ENCODE measurements at places on chromosomes 1 and 21.

DNA sequence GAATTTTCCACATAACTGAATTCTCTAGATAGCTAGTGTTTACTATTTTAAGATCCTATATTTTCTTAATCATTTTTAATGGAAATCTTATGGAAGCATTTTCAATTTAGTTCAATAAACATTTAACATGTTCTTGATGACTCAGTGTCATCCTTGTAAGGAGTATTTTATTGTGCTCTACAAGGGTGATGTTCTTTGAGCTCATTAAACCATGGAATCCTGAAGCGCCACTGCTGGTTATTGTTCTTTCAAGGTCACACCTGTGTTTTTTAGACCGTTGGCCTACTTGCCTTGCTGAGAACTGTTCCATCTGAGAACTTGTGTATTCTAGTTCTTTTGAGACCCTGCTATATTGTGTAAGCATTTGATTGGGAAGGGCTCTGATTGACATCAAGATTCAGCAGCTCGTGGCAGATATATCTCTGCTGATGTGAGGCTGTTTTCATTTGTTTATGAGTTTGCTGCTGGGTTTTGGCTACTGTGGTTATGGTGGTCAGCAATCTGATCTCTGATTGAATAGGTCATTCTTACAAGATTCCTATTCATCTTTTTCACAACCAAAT, 132.0 kb downstream of the GIPC2 start:
- DNase-seq = no peak

GRCh38 chr1:76074321-76075187, at the start of gene ST6GALNAC3:
Gene ST6GALNAC3, plus strand, starts transcription at chr1:76074746.
- peak; percentile 70 for DNase-seq

- DNase-seq = no peak
Observed at GRCh38 chr1:85314726-85315125, 38.3 kb upstream of the BCL10 start.

DNA sequence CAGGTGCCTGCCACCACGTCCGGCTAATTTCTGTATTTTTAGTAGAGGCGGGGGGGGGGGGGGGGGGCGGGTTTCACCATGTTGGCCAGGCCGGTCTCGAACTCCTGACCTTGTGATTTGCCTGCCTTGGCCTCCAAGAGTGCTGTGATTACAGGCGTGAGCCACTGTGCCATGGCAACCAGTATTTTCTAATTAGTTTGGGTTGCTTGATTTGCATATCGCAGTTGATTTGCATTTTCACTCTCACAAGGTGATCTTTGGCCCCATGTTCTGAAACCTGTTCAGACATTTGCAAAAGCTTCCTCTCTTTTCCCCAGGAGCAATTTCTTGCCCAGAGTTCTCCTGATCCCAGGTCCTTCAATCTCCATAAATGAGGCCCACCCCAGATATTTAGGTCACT, 1.7 kb downstream of the TOR3A start:
- no peak for DNase-seq

GRCh38 chr1:93603106-93603505, 78.5 kb downstream of the BCAR3 start:
- no peak for DNase-seq

GRCh38 chr1:32864375-32865019, 6.2 kb downstream of the FNDC5 start:
- DNase-seq = no peak

DNA sequence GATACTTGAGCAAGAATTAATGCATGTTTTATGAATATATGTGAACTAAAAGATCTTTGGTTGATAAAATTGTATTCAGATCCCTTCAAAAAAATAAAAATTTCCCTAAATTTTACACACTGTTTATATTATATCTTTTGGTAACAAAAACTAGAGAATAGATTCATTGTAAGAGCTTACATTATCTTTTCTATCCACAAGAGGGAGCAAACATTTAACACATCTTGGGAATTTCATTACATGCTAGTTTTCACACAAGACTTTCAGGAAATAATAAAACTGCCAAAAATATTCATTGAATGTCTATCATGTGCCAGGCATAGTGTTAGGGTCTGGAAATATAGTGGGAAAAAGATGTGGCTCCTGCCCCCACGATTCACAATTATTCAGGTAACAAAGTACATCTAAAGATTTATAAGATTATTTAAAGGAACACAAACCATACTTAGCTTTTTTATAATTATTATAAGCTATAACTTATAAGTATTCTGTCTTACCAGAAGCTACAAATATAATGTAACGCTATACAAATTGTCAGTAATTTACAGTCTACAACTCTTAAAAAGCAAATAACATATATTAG, 30.6 kb downstream of the FAF1 start:
- DNase-seq = no peak

- DNase-seq = no peak
Observed at GRCh38 chr21:38770660-38771059, 35.1 kb upstream of the ETS2 start.

DNA sequence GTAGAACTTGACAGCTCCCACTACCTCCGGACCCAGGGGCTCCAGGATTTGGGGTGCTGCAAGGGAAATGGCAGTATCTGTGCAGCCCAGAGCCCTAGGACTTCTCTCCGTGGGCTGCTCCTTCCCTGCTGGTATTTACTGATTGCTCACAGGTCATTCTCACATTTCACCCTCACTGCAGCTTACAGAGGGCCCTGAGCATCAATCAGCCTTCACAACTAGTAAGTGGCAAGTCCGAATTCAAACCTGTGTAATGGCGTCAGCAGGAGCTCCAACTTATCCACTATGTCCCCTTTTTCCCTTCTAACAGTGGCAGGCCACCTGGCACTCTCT, 32.4 kb downstream of the PIK3C2B start:
- no peak for DNase-seq

- no peak for DNase-seq
Observed at GRCh38 chr1:59768792-59769735, 45.7 kb upstream of the HOOK1 start.

DNA sequence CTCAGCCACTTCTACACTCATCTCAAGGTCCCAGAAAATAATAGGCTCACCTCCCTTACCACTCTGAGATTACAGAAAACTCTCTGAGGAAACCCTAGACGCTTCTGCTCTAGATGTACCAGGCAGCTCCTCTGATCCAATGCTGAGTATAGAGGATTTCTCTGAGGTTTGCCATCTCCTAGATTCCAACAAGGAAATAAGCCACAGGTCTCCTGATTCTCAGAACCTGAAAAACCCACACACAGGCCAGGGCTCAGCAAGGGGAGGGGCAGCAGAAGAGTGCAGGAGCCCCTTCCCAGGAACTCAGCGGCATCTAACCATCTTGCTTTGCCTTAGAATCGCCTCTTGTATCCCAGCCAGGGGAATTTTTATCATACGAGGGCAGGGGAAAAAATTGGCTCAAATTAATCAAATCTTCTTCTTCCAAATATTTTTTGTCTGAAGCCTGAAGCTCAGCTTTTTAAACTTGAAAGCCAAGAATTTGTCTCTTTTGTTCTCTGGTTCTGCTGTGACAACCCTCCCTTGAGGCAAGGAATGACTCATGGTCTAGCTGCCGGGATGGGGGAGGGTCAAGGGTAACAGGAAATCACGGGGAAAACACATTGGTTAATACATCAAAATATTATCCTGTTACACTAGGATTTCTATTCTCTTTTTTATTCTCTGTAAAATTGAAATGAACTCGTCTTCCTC, 30.8 kb downstream of the GORAB start:
- DNase-seq = no peak

DNA sequence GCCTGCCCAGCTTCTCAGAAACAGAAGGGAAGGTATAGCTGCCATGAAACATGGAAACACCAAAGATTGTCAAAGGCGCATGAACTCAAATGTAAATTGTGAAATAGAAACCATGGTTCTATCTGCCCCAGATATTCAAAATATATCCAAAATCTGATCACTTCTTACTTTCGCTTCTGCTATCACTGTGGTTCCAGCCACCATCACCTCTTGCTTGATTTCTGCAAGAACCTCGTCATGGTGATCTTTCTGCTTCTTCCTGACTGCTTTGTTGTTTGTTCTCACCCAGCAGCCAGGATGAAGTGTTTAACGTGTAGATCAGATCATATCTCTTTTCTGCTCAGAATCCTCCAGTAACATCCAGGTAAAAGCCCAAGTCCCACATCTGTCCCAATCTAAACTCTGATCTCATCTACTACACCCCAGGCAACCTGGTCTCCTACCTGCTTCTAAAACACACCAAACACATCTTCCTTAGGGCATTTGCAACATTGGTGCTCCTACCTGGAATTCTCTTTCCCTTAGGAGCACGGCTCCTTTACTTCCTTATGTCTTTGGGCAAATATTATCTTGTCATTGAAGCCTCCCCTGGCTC, 10.5 kb upstream of the LMO4 start:
- no peak for DNase-seq

- DNase-seq = no peak
Observed at GRCh38 chr1:20110679-20111078, 8.7 kb downstream of the PLA2G2D start.

GRCh38 chr1:170893655-170894297, 41.6 kb upstream of the MROH9 start:
- no peak for DNase-seq

- DNase-seq = no peak
Observed at GRCh38 chr1:106534612-106535011, 521.9 kb upstream of the PRMT6 start.

DNA sequence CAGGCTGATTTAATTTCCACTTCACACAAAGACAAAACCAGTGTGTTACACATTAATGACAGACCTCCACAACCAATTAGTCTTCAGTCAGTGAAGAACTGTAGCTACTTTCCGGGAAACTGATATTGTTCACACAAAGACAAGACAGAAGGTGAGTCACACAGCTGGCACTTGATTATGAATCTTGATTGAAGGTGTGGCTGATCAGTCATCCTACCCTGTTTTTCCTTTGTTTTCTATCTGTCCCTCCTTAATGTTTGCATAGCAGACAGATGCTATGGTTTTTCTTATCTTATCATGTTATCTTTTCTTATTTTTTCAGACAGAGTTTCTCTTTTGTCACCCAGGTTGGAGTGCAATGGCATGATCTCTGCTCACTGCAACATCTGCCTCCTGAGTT, 185.1 kb upstream of the GREM2 start:
- no peak for DNase-seq

DNA sequence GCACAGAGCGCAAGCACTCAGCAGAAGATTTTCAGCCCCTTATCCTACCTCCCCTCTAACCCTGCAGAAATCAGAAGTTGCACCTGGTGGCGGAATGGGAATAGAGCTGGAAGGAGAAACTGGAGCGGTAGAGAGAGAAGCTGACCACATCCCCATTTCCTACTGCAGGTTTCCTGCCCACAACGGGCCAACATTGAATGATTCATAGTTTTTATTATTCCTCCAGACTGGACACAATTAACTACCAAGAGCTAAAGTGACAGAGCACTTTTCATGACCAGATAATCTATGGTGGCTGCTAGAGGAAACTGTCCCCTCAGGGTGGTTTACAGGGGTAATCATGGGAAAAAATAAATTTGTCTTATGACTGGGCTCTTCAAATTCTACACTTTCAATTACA, 21.3 kb upstream of the LRRC8D start:
- no peak for DNase-seq

GRCh38 chr1:185152187-185152767, 4.5 kb downstream of the TRMT1L start:
- no peak for DNase-seq

DNA sequence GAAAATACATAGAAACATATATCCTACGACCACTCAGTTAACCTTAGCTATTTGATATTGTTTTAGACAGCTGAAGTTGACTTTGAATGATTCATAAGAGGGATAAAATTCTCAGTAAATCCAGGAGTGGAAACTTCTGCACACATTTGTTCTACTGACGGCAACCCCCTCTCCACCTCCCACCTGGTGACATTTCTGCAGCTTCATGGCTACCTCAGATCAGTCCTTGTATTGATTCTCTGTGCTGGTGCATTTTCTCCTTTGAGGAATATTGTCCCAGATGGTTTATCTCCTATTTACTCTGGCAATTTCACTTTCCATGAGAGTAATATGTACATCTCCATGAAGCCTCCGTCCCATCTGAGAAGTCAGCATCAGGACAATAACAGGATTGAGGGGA, 57.7 kb upstream of the COA6 start:
- no peak for DNase-seq

GRCh38 chr1:199678771-199679170, 348.7 kb upstream of the NR5A2 start:
- no peak for DNase-seq

- DNase-seq = no peak
Observed at GRCh38 chr1:48823168-48823567, 46.5 kb upstream of the BEND5 start.

GRCh38 chr1:47703981-47704596, 266.2 kb downstream of the FOXD2 start:
- no peak for DNase-seq

GRCh38 chr1:42815941-42816584, 859 bp upstream of the ERMAP start:
- no peak for DNase-seq

- no peak for DNase-seq
Observed at GRCh38 chr1:89719502-89720306, 86.8 kb downstream of the LRRC8C start.

GRCh38 chr21:15422783-15423182, 307.0 kb upstream of the USP25 start:
- DNase-seq = no peak

DNA sequence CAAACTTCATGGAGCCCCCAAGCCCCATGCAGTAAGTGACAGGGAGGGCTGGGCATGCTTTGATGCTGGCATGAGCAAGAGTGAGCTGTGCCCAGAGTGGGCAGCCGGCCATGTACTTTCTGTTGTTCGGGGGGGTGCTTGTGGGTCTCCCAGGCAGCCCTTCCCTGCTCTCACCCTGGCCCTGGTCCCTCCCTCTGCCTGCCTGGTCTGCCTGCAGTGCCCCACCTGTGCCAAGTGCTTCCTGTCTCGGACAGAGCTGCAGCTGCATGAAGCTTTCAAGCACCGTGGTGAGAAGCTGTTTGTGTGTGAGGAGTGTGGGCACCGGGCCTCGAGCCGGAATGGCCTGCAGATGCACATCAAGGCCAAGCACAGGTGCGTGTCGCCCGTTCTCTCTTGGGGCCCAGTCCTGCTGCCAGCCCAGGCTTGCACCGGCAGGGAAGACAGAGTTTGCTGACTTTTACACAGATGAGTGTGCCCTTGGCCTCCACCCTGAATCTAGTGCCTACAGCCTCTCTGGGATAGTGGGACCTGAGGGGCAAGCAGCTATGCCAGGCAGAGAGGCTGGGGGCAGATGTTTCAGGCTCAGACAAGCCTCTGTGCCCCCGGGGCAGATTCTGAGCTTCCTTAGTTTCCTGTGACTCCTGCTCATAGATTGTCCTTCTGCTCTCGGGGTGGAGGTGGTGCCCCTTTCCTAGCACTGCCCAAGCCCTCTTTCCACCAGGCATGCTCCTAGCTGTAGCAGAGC, 7.6 kb downstream of the ZBTB48 start:
- DNase-seq = no peak

- DNase-seq = no peak
Observed at GRCh38 chr1:58857680-58858673, 74.1 kb upstream of the JUN start.
